Activated T-helper 9 cell treated with anti-CD3 and anti-CD28 coated beads, Interleukin-2, amount 50 U/mL, for 16 hours (primary cell): ENCODE measurements at places on chromosomes 2 and 18.

DNA sequence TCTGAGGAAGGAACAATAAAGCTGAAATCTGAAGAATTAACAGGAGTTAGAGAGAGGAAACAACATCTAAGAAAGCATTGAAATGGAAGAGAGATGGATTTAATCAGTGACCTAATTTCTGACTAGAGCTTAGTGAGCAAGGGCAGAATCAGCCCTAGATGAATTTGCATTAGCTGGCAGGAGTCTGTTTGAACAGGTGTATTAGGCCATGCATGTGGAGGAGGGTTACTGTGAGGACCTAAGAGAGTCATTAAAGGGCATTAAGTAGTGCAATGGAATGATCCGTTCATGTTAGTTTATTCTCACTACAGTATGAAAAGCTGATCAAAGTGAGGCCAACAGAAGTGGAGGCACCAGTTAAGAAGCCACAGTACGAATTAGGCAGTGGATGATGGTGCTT, 285.3 kb downstream of the GRB14 start:
- no peak for DNase-seq

GRCh38 chr18:32360682-32361345, 109.9 kb downstream of the GAREM1 start:
- DNase-seq, result no peak

GRCh38 chr2:191020221-191020741, 6.3 kb upstream of the STAT1 start:
- peak; percentile 91 for DNase-seq

DNA sequence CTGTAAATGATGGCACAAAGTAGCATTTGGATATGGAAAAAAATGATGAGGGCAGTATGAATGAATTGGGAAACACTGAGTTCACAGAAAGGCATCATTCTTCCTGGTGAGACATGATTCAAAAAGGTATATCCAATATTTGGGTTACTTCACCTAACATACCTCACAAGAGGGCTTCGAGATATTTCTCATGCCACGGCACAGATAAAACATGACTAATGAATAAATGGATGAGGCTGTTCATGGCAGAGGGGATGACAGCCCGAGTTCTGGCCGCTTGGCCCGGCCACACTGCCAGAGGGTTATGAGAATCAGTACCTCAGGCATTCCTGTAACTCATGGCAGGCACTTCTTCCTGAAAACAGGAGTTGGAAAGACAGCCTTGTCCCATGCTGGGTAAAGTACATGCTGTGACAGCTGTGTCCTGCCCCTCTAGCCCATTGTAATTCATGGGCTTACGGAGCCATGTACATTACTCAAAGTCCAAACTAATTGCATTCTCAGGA, 116.0 kb upstream of the ACVR1C start:
- no peak for DNase-seq

- DNase-seq, result no peak
Measured at GRCh38 chr2:2014251-2014771, 270.0 kb upstream of the PXDN start.

- DNase-seq, result no peak
Measured at GRCh38 chr2:178265851-178266250, 71.5 kb downstream of the OSBPL6 start.

- no peak for DNase-seq
Measured at GRCh38 chr2:221529943-221530652, 42.0 kb downstream of the EPHA4 start.

DNA sequence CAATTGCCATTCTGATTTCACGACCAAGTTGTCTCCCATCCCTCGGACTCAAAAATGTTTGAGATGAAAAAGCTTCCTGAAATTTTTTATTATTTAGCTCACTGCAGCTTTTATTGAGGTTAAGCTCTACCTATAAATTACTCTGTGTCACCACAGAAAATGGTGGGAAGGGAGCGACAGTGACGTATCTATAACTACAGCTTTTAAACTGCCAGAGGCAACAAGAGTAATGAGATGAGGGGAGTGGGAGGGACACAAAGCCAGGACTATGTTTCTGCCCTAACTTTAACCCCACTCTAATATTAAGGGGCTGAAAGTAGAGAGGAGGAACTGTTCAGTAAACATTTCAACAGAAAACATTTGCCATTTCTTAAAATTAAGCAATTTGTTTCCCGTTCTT, 37.4 kb downstream of the SMAD2 start:
- DNase-seq, result no peak

- no peak for DNase-seq
Measured at GRCh38 chr2:154697418-154698252, 860 bp upstream of the KCNJ3 start.

GRCh38 chr18:49072940-49073339, 122.2 kb upstream of the SMAD7 start:
- no peak for DNase-seq

DNA sequence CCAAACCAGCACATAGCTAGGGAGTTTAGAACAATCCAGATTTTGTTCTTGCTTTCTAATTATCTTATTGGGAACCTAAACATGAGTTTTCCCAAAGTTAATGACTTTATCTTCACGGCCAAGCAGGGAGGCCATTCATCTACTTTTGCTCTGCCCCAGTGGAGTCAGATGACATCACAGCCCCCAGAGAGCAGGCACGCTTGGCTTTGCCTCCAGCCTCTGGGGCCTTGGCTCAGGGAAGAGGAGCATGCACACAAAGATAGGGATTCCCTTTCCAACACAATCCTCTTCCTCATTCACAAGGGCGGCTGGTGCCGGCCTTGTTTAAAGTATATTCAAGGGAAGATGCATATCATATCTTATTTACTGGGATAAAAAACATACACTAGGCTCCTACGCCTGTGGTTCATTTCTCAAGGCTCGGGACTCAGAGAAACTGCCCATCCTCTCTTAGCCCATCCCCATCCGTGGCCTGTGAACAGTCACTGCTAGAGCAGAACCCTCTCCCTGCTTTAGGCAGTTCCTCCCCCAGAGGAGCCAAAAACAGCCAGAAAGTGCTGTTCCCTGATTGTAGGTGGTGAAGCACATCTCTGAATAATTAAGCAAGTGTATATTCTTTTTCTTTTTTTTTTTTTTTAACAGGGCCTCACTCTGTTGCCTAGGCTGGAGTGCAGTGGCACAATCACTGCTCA, 21.2 kb downstream of the TGFA start:
- no peak for DNase-seq

- no peak for DNase-seq
Measured at GRCh38 chr18:32550963-32551362, 80.3 kb upstream of the GAREM1 start.

DNA sequence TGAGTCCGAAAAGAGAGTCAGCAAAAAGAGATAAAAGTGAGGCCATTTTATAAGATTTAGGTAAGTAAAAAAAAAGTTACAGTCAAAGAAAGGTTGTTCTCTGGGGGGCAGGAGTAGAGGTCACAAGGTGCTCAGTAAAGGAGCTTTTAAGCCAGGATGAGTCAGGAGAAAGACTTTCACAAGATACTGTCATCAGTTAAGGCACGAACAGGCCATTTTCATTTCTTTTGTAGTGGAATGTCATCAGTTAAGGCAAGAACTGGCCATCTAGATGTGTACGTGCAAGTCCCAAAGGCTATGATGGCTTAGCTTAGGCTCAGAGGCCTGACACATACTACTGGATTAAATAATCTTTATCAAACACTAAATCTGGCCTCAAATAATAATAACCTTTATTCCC, 1207.3 kb upstream of the FAM98A start:
- no peak for DNase-seq

DNA sequence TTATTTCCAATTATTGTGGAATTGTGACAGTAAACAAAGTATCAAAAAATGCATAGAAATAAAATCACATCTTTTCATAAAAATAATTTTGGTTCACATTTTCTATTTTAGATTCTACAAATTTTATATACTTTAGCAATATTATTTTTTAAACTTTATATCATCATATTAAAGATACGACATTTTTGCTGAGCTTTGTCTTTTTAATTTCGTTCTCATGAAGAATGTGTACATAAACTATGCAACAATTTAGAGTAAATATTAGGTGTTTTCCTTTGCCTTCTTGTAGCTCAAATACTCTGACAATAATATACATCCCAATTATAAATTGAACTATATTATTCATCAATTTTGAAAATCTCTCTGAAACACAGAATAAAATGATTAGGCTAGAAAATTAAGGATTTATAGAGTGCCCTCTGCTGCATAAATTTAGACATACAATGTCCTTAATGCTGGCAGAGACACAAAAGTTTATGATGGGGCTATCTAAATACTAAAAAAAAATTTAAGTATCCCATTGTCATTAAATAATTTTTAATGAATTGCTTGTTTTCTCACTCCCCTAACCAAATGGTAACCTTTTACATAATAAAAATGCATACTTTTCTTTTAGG, 45.7 kb downstream of the CCDC102B start:
- no peak for DNase-seq

DNA sequence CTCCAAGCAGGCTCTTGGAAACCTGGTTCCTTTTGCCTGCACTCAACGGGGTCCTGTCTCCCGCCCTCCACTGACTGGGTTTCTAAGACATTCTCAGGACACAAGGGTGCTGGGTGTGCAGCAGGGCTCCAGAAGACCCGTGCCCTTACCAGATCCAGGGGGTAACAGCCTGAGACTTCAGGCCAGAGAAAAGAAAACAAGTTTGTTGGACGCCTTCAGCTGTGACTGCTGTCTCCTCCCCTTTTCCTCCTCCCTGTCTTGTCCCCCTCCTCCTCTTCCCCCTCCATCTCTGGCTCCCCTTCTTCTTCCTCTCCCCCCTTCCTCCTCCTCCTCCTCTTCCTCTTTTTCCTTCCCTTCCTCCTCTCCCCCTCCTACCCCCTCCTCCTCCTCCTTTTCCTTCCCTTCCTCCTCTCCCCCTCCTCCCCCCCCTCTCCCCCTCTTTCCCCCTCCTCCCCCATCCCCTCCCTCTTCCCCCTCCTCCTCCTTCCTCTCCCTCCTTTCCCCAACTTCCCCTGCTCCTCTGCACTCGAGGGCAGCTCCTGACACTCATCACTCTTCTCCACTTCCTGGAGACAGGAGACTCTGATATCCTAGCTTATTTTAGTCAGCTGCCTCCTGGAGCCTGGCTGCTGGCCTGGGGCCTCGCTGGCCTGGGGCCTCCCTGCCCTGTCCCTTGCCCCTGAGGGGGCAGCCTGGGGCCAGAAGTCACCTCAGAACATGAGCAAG, 12.4 kb downstream of the ADRA2B start:
- DNase-seq, result no peak

GRCh38 chr2:218257390-218257981, 3.3 kb upstream of the GPBAR1 start:
- DNase-seq, result peak; percentile 51

- DNase-seq, result no peak
Measured at GRCh38 chr2:98492441-98492840, 47.8 kb downstream of the INPP4A start.

- DNase-seq, result no peak
Measured at GRCh38 chr2:10016802-10017258, 26.5 kb upstream of the KLF11 start.

GRCh38 chr2:119240311-119241204, 16.9 kb downstream of the STEAP3 start:
- DNase-seq, result no peak

- peak; percentile 9 for DNase-seq
Measured at GRCh38 chr2:191245869-191246531, 796 bp downstream of the MYO1B start.

DNA sequence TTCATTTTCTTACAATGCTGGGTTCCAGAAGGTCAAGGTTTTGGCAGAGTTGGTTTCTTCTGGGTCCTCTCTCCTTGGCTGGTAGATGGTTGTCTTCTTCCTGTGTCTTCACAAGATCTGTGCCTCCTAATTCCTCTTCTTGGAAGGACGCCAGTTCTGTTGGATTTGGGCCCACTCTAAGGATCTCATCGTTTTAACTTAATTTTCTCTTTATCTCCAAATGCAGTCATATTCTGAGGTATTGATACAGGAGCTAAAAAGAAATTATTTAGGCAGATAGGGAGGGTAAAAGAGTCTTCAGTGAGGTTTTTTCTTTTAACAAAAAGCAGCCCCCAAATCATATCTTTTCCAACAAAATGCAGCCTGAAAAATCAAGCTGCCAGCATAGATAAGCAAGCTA, 998.4 kb downstream of the SOCS6 start:
- DNase-seq, result no peak

DNA sequence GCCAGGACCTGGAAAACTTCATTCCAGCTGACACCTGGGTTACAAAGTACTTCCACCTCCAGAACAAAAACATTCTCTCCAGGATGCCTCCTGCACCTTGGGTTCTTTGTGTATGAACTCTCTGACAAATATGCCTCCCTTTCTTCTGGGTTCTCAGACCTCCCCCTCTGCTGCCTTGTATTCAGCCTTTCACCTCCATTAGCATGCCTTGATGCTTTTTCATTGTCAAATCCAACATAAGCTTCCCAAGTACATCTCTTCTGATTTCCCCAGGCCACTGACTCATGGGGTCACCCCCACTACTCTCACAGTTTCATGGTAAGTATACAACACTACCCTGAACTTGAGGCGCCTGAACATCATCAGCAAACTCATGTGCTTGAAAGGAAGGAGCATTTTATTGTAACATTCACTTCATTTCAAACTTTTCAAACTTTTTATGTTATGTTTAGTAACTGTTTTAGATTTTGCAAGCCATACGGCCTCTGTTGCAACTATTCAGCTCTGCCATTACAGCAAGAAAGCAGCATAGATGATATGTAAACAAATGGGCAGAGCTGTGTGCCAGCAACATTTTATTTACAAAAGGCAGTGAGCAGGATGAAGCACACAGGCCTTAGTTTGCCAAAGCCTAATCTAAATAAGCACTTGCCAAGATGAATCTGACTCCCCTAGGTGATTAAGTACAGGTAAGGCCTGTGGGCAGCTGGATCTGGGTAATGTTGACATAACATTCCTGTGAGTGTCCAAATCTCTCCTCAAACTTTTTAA, 32.5 kb upstream of the MRPS9 start:
- no peak for DNase-seq

DNA sequence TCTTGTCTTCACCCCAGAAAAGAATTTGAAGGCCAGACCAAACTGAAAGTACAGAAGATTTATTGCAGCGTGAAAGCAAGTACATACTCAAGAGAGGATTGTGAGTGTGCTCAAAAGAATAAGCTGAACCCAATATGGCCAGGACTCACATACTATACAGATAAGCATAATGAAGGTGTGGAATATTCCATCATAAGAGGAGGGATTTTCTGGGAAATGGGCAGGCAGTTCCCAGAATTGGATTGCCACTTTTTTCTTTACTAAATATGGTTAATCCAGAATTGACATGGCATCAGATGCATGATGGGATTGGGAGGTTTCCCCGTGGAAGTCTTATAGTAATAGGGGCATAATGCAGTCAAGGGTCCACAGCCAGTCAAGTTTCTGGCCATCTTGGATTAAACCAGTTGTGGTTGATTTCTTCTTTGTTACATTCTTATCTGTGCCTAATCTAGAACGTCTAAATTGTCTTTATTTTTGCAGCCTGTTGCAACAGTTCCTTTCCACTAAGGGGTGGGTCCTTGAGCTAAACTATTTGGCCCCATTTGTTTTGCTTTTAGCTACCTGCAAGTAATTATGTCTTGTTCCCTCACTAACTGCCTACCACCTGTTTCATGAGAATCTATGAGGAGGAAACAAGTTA, 9.0 kb downstream of the SP140L start:
- no peak for DNase-seq

GRCh38 chr2:186617148-186617547, 27.3 kb downstream of the ITGAV start:
- no peak for DNase-seq
